ENCODE measurements at places on chromosomes 6 and 20.

- DNase-seq: no peak
Measured at GRCh38 chr6:53998303-53998702, 112.9 kb upstream of the MLIP start.

- DNase-seq: no peak
Measured at GRCh38 chr6:4967301-4968030, 36.4 kb downstream of the RPP40 start.

DNA sequence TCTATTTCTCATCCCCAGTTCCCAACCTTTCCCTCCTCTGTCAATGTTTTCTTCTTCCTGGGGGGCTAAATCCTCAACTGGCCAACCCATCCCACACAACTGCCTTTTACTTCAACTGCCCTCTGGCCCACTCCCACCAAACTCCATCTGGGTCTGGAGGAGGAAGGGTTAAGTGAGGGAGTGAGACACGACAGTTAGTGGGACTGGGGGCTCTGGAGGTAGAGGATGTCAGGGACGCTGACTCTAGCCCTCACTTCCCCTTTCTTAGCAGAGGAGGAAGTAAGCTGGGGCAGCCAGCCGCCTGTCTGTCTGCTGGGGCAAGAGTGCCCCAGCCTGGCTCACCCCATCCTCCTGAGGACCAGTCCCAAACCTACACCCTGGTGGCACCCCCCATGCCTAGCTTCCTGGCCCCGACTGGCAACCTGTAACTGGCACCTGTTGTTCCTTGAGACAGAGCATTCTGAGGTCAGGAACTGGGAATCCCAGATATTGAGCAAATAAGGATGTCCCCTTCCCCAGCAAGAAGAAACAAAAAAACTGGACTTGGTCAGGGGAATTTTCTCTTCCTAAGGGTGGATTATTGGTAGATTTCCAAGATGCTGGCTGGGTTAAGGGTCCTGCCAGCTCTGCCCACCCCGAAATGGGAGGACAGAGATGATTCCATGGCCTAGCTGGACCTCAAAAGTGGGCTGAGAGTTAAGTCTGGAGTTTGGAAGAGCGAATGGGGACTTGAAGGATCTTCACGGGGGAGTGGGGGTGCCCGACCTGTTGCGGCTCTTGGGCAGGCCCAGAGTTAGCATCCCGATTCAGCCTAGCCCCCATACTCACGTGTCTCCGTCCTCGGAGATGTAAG is 971 bp downstream of the NFKBIE start:
- DNase-seq: no peak

GRCh38 chr6:9252799-9253198 is 817.5 kb upstream of the SLC35B3 start:
- no peak for DNase-seq

DNA sequence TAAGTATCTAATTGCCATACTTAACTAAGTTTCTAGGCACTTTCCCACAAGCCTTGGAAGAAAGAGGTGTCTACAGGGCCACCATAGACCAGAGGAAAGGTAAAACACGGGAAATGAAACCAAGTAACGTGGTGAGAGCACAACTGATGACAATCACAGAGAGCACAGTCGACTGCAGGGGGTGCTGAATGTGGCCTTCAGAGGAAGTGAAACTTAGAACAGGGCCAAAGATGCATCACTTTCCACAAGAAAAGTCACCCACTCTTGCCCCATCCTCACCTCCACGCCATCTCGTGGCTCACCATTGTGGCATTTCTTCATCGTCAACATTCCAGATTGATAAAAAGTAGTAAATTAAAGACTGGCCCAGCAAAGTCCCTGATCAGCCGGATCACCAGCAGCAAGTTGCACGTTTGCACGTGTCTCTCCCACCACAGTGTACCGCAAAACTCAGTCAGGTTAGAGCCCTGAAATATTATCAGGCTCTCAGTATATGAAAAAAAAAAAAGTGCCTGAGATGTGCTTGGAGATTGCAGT is 31.4 kb downstream of the HIVEP2 start:
- DNase-seq: no peak

- DNase-seq: no peak
Measured at GRCh38 chr6:34131326-34132290, 14.3 kb downstream of the GRM4 start.

GRCh38 chr6:75268121-75268987 is 16.2 kb downstream of the TMEM30A start:
- no peak for DNase-seq

DNA sequence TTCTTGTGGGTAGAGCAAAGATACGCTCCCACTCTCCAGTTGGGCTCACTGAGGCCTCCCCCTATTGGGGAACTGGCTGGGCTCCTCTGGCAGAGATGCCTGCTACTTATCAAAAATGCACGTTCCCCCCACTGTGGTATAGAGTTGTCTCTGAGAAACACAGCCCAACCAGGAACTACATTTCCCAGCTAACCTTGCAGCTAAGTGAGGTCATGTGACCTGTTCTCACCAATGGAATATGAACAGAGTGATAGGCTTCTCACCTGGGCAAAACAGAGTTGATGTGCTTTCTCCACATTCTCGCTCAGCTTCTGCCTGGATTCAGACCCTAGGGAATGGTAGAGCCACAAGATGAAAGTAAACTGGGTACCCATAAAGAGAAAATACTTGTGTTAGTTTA is 49.1 kb upstream of the PTPRT start:
- DNase-seq: no peak

DNA sequence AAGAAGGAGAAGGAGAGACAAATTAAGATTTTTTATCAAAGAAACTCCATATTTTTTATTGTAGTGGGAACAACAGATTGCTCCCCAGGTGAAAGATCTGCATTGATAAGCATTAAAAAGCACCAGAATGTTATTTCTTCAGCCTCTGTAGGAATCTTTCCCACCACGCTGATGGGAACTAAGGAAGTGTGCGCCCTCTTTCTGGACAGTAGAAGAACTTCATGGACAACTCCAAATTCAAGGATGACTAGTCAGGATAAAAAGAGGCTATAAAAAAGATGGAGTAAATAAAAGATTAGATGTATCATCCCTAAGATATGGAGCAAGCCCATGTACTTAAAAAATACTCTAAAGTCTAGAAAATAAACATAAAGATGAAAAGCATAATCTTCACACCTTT is 45.8 kb upstream of the PAK5 start:
- no peak for DNase-seq

- DNase-seq: no peak
Measured at GRCh38 chr6:68691120-68691519, 56.0 kb downstream of the ADGRB3 start.

GRCh38 chr6:41111017-41111416 is 38.2 kb downstream of the NFYA start:
- DNase-seq: no peak

DNA sequence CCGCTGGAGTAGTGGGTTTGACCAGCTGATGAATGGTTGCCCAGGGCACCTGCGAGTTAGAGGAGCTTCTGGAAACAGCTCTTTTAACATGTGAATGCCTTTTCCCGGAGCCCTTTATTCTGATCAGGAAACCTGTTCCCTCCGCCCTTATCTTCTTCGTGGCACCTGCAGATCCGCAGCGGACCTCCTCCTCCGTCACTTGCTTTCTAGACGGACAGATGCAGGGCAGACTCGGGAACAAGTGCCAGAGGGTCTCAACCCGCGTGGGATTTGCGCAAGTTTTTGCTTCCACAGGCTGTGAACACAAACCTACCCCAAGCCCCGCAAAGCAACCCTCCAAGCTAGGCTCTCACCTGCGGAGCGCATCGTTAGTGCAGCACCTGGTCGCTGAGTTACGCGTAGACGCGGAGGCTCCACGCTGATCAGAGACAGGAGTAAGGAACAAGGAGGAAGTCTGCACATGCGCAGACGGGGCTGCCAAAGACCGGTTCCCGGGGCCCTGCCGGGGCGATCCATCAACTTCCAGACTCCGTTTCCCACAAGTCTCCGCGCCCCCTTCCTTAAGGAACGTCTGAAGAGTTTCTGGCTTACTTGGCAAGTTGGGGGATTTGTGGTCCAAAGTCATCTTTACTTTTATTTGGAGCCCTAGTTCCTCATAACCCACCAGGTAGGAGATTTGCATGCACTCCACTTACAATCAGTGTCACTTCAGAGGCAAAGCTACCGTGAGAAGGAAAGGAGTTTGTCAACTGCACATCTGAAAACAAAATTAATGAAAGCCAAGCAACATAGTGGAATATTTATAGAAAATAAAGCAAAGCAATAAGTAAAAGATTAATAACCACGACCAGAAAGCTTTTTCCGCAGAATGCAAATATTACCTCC is 52.7 kb upstream of the ELMO2 start:
- DNase-seq: no peak

DNA sequence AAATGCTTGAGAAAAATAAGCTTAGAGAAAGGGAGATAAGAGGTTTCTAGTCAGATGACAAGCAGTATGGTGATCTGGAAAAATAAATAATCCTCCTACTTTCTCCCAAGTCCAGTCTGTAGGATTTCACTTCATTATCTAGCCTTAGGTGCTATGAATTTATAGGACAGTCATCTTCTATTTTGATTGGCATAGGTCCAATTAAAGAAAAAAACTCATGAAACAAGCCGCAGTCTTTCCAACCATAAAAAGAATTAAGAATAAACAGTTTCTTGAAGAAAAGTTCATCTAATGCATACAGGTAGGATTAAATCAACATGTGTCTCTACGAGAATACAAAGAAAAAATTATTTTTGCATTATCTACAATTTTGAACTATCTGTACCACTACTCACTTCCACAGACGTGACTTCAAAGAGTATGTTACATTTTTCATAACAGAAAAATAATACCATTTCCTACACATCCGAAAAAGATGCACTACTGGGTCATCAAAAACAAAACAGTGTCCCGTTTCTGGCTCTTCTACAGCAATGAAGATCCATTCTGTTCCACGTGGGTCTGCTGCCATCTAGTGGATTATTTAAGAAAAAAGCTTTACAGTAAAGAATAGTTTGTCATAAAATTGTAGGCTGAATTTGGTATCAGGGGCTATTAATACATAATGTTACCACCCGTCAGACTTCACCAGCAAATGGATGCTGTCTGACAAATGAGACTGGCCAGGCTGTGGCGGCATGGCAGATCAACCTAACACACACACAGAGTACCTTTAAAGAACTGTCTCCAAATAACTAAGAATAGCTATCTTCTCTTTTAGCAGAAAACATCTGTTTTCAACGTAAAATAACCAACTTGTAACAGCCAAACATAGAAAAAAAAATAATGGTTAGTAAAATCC is 28.9 kb downstream of the STX7 start:
- DNase-seq: no peak

- no peak for DNase-seq
Measured at GRCh38 chr6:64213697-64214096, 578.1 kb downstream of the PHF3 start.

DNA sequence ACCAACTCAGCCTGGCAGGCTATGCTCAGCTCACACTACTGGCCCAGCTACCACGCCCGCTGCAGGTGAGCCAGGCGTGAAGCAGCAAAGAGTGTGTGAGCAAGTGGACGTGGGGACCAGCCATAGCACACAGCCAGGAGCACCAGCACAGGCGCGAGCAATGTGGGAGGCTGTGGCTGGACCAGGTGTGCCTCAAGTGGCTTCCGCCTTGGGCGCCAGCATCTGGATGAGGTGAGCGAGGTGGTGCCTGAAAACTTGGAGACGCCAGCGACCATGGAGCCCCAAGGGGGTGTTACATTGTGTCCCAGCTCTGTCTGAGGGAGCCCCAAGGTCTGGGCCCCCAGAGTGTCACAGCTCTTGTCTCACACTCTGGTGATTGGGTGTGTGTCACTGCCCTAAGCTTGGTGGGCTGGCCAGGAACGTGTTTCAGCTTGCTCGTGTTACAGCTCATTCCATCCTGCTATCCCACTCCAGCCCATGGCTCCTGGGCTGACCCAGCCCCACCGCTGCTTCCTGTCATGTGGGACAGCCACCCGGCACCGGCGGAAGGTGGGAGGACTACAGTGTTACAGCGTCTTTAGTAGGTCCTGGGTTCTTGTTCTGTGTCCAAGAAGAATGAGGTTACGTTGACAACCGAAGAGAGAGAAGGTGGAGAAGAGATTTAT is 508.0 kb upstream of the MMS22L start:
- no peak for DNase-seq

- DNase-seq: no peak
Measured at GRCh38 chr20:47551222-47551621, 49.5 kb downstream of the NCOA3 start.

DNA sequence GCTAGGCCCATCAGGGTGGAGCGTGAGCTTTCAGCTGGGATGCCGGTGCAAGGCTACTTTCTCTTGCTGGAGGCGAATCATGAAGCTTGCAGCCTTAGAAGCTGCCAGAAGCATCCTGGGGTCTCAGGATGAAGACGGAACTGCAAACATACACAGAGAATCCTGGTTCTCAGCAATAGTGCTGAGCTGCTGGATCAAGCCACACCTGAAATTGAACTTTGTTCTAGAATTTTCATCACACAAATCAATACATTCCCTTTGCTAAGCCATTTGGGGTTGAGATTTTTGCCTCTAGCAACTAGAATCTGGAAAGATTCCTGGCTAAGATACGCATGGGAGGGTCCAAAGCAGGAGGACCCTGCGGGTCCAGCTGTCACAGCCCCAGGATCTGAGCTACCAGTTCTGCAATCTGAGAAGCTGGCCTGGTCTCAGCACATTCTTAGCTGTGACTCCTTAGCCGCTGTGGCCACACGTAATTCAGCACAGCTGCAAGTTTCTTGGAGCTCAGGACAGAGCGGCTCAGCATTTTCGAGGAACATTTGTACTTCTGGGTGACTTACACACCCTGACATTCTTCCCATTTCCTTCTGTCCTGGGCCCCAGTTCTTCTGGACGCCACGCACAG is 6.6 kb upstream of the ARFGAP1 start:
- DNase-seq: no peak

DNA sequence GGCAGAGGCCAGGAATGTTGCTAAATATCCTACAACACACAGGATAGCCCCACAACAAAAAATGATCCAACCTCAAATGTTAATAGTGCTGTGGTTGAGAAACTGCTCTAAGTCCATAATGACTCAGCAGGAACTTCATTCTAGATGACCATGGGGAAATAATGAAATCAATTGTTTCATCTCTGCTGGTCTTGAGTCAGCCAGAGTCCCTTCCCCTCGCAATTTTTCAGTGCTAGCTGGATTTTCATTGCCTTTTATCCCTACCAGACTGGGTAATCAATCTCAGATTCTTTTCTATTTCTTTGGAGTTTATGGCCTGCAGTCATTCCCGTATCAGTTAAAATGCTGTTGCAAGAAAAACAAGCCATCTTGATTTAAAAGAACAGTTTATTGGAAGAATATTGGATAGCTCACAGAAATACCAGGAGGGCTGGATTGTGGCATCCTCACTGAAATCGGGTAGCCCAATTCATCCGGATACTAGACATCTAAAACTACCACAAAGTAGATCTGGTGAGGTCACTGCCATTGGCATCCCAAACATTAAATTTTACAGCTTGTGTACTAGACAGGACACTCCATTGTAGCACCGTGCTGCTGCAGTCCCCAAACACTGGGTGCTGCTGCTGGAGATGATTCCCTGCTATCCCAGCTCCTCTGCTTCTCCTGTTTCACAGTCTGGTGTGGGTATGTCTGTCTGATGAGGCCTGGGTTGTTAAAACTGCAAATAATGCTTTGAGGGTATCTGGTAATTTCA is 30.3 kb upstream of the POPDC3 start:
- no peak for DNase-seq

Data from NCI-H2081 treated with DMSO at 0.1 percent for 48 hours (cell line).